Stimulated activated CD8-positive, alpha-beta memory T cell treated with anti-CD3 and anti-CD28 coated beads, Interleukin-2, amount 100 ng/mL, for 1 hour (primary cell): ENCODE measurements at places on chromosomes 3 and 15.
A peak's percentile ranks its signal among the peaks of the same experiment; 100 is the strongest.

GRCh38 chr3:194472290-194472920 is 14.4 kb downstream of the ATP13A3 start:
- DNase-seq = no peak

GRCh38 chr3:27721717-27722564 is at the start of gene EOMES:
Gene EOMES, minus strand, starts transcription at chr3:27722323. Its CDS starts 29 bp downstream, at chr3:27722294.
- peak; percentile 52 for DNase-seq

DNA sequence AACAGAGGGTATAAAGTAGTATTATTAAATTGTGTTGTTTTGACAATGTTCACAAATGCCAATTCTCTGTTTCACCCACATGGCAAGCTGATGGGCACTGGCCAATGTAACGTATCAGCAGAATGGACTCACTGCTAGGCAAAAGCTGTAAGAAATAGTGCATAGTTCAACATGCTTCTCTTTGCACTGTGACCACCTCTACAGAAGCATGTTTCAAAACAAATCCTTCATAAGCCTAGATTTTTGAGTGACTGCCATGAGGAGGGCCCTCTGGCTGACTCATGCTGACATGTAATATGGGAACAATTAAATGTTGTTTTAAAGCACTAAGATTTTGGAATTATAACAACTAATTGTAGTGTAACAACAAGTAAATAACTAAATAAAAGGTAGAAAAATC is 3.2 kb downstream of the GBE1 start:
- no peak for DNase-seq

DNA sequence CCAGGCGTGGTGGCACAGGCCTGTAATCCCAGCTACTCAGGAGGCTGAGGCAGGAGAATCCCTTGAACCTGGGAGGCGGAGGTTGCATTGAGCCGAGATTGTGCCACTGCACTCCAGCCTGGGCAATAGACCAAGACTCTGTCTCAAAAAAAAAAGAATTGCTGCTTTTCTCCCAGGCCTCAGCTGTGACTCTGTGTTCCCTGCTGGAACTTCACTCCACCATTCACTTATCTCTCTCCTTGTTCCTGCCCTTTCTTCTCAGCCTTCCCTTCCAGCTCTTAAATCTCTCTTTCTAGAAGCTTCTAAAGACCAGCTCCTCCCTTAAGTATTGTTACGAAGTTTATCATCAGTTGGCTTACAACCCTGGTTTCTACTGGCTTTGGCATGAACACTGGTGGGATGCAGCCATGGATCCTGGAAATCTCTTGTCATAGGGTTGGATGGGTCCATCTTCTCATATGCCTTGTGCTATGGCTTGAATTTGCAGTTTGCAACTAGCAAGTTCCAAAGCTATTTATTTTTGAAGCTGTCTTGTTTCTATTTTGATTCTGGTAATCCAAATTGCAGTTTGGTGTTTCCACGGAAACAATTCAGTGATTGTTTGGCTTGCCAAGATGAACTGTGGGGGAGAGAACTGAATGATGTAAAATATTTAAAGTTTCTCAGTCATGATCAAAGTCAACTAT is 10.5 kb downstream of the C3orf62 start:
- no peak for DNase-seq

DNA sequence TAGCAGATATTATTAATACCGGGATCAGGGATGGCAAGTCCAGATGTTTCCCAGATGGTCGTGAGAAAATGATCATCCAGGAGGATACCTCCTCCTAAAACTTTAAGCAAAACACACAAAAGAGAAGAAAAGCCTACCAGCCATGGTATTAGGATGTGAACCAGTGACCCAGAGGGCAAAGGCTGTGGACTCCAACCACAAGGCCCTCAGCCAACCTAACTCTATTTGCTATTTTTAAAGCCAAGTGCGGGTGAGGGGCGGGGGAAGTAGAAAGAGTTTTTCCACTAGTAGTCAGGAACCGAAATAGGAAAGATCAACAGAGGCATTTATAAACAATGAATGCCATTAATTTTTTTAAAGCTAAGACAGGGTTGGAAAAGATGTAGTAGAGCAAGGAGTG is 77.4 kb downstream of the STAC start:
- DNase-seq = no peak

DNA sequence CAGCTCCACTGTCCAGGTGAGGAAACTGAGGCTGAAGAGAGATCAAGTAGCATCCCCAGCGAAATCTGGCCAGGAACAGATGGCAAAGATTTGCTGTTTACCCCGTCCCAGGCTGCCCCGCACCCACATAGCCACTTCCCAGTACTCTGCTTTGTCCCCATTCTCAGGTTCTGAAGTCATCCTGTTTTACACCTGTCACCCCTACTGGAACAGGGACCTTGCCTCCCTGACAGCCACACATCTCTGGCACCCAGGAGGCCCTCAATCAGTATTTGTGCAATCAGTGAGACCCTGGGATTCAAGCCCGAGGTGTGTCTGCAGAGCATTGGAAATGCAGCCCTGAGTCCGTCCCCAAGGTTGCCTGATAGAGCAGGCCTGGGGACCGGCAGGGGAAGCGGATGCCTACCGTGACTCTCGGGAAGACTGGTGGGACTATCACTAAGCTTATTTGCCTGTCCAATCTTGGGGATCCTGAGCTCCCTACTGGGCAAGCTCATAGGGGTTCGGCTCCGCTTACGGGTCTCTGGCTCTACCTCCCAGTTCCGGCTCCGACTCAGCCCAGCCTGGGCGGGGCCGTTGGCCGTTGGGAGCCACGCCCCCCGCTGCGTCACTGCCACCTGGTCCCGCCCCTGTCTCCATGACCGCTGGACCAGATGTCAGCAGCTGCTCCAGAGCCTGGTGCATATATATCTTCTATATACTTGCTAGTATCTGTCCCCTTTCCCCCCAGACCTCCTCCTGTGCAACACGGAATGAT is 17.5 kb upstream of the FANCD2 start:
- DNase-seq = peak; percentile 49

GRCh38 chr3:46649436-46649835 is 37.1 kb downstream of the FAM240A start:
- DNase-seq = no peak

DNA sequence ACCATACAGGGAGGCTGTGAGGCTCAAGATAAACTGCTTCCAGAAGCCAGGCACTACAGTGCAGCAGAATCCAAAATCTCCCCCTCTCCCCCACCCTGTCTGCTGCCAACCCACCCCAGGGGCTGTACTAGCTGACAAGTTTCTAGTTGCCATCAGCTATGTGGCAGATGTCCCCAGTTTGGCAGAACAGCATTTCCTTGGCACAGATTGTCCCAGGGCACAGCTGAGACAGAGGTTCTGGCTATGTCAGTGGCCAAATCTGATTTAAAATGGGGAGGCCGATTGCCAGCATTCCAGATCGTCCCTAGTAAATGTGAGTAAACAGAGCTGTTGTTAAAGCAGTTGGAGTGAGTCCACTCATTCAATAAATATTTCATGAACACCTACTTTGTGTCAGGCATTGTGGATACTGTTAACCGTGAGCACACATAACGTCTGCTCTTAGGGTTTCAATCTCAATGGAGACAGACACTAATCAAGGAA is 28.0 kb upstream of the CCDC174 start:
- DNase-seq = no peak

DNA sequence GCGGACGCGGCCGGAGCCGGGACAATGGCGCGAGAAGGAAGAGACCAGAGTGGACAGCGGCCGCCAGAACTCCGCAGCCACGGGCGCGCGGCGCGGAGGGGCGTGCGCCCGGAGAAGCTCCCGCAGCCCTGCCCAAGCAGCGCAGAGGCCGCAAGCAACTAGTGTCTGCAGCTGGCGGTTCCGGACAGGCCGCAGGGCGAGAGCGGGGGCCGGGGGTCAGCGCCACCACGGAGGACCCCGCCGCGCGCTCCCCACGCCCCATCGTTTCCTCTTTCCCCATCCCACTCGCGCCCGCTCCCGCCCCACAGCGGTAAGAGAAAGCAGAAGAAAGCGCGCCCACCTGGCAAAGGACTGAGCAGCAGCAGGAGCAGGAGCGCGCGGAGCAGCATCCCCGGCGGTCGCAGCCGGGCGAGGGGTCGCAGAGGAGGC is 440 bp downstream of the PRTG start:
- DNase-seq = no peak
